OCI-LY7 (cell line): ENCODE measurements at places on chromosomes 6 and 20. TPM values are rescaled to one million over a fixed set of nuclear protein-coding genes. Genes with fewer than 3 reads are reported as not detected.

PRKN gene
- 0.85 and 1.3 TPM in 2 replicates for total RNA-seq

ASCC3 gene
- 45.0 and 47.5 TPM in 2 replicates for total RNA-seq

KIAA1586 gene
- 25.7 and 28.0 TPM in 2 replicates for total RNA-seq

BNIP5 gene
- not detected in 2 replicates for total RNA-seq

VNN1 gene
- total RNA-seq = not detected in 2 replicates

FILIP1 gene
- total RNA-seq = not detected in 2 replicates

BRPF3 gene
- total RNA-seq = 11.0 and 12.0 TPM in 2 replicates
